ENCODE measurements at places on chromosomes 5 and 9. TPM values are rescaled to one million over a fixed set of nuclear protein-coding genes. Genes with fewer than 3 reads are reported as not detected.
A peak's percentile ranks its signal among the peaks of the same experiment; 100 is the strongest.

Gene IFNK
- not detected for polyA plus RNA-seq

- no peak for DNase-seq
These were observed 1.9 kb upstream of the RNF38 start for GRCh38 chr9:36401897-36402480.

DNA sequence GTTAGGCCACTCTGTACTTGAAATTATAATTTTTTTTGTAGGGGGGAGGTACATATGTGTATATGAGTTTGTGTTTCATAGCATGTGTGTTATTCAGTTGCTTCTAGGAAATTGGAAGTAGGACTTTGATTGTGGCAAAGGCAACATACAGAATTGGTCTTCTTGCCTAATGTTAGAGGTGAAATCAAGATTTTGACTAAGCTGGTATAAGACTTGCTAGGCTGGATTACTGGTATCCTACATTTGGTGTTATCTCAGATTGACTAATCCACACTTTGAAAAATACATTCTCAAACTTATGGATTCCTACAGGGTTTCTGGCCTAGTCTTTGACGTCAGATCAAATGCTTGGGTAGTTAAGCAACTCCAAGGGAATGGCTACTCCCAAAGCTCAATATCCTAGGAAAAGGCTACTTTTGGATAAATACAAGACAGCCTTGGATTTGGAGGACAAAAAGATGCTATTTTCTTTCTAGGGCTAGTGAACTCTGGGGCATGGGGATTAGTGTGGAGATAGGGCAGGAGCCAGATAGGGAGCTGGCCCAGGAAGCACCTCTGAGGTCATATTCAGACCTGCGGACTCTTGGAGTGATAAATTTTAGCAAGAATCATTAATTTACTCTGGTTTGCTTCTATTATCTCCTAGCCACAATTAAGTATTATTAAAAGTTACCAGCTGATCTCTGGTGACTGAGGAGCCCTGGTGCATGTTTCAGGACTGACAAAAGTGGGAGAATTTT lies 144.0 kb upstream of the RPS23 start:
- DNase-seq, result no peak

Gene CATSPER3
- 0.81 TPM for polyA plus RNA-seq

DNA sequence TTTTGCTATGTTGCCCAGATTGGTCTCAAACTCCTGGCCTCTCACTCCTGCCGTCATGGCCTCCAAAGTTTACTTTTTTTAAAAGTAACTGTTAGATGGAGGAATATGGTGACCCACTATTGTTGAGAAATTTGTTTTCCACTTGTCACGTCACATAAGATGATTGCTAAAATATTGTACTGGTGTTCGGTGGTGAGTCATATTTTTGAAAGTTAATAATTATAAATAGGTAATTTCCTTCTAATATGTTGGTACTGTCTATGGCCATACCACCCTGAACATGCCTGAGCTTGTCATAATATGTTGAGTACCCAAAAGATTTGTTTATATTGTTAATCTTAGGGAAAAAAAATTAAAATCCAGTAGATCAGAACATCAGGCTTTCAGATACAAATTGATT lies 22.6 kb downstream of the RMI1 start:
- DNase-seq, result no peak

DNA sequence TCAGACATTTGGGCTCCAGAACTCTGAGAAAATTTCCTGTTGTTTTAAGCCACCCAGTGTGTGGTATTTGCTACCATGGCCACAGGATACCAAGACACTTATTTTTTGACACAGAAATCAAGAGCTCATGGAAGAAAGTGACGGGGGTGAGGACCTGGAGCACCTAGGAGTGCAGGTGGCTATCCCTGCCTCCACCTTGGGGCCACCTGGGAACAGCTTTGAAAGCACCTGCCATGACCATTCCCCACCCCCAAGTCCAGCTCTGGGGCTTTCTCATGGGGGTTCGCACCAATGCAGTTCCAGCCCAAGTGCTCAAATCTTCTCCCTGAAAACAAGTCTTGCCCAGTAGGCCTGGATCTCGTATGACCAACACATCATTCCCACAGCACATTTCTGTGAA lies 214.9 kb upstream of the IRX1 start:
- no peak for DNase-seq

DNA sequence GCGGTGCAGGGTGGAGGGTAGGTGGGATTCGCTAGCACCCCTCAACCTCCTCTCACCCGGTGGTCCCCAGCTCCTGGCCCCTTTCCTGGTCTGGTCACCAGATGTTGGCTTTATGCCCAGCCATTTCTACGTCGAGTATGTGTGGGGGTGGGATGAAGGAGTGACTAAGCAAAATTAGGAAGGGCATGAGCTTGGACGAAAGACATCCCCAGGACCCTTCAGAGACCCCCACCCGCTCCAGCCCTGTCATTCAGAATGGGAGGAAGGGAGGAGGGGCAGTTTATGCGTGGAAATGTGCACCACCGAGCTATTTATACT lies 742 bp downstream of the BHMT2 start:
- no peak for DNase-seq

DNA sequence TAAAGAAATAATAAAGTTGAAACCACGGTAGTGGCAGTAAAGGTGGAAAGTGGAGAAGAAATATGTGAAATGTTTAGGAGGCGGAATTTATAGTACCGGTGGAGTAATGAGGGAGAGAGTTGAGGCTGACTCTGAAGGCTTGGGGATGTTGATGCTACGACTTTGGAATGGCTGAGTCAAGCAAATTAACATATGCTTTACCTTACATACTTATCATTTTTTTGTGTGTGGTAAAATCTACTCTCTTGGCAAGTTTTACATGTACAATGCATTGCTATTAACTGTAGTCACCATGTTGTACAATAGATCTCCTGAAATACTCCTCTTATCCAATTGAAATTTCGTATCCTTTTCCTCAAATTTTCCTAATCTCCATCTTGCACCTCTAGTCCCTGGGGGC lies 179.0 kb downstream of the TAF11L14 start:
- no peak for DNase-seq

GRCh38 chr9:20012232-20012631 lies 223.4 kb upstream of the SLC24A2 start:
- no peak for DNase-seq

DNA sequence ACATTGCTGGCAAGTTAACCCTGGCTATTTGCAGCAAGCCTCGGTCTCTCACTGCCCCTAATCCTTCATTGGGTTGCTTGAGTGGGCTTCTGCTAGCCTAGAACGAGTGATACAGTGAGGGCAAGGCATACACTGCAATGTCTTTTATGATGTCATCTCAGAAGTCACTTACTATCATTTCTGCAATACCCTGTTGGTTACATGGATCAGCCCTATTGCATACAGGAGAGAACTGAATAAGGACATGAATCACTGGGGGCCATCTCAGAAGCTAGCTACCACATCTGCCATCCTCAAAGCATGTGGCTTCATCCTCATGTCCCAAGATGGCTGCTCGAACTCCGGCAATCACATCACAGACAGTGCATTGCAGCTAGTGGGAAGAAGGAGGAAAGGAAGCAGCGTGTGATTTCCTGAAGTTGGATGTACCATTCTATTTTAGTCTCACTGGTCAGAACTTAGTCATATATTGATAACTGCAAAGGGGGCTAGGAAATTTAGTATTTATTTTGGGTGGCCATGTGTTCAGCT lies 33.3 kb upstream of the CDKN2AIPNL start:
- DNase-seq, result no peak

Gene KCNN2
- not detected for polyA plus RNA-seq

GRCh38 chr5:1293416-1294205 lies 1.3 kb downstream of the TERT start:
- peak; percentile 18 for DNase-seq

DNA sequence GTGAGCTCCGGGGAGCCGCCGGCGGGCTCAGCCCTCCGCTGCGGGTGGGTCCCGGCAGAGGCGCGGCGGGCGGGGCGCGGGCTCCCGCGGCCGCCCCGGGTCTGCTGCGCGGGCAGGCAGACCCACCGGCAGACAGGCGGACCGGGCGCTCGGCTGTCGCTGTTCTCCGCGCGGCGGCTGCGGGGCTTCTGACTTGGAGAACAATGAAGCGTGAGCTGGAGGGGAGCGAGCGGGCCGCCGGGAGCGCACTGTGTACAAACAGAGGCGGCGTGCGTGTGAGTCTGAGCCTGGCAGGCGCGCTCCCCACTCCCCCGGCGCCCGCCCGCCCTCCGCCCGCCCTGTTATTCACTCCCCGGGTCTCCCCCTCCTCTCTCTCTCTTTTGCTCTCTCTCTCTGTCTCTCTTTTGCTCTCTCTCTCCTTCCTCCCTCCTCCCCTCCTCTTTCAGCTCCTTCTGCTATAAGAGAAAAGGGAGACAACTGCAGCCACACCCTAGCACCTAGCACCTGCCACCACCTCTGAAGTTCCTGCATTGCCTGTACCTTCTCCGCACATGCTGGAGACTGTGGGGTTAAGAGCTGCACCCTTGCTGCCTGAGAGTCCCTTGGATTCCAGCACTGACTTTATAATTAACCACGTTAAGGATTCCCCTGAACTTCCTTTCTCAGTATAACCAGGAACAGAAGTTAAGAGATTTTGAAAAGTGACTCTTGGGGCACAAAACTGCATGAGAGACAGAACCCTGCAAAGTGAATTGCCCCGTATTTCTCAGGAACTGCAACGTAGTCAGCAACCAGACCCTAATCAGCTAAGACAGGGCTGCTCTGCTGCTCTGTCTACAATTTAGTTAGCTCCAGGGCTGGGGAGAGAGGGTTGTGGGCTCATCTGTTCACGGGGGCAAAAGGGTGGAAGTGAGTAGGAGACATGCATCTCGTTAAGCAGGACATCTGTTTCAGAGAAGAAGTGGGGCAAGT lies at the start of gene EDIL3:
TSS of gene EDIL3 (minus strand) at position 277 of the 972 bp plus-strand sequence. CDS start 506 bp downstream, outside the sequence.
- no peak for DNase-seq

Gene LCN9
- polyA plus RNA-seq, result not detected

DNA sequence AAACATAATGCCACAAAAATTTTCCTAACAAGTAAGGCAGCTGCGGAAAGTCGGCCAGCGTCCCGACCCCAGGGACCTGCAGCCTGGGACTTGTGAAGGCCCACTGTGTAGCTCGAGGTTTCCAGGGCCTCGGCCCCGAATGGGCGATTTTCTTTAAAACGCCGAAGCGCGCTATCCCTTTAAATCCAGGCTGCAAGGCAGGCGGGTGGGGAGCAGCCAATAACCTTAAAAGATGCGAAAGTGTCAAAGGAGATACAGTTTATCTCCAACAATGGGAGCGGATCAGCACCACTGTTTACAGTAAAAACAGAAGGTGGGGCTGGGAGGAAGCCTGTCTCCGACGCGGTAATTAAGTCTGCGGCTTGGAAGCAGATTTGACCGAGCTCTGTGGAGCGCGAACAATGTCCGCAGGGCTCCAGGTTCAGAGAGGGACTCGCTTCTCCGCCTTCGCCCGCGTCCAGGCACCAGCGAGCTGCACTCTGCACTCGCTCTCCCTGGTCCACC lies 1.7 kb upstream of the ZSWIM6 start:
- no peak for DNase-seq

DNA sequence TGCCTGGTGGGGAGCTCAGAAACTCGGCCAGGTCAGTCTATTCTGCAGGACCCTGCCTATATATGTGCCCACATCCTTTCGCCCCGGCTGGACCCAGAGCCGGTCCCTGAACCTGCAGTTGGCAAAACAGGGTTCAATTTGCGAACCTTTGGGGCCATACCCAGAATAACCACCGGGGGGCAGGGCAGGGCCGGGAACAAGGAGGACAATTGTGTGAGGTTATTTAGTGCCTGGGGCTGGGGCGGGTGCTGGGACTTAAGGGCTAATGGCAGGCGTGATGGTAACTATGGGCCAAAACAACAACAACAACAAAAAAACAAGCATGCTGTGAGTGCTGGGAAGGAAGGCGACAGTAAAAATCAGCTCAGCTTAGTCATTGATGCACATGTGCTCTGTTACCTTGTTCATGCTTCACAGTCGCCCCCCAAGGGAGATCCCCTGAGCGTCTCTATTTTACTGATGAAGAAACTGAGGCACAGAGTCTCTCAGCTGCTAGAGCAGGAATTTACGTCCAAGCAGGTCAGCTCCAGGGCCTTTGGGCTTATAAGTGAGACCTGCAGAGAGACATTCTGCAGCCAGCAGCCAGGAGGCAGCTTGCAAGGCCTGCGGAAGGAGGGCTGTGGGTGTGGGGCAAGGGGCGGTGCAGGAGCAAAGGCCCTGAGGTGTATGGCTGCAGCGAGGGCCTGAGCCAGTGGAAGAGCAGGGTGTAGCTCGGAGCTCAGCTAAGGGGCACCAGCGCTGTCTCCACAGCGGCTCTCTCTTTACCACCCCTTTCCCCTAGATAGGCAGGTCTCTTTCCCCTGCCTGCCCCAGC lies 106.0 kb downstream of the PHF2 start:
- DNase-seq, result peak; percentile 36

Gene SHISAL2B
- not detected for polyA plus RNA-seq

DNA sequence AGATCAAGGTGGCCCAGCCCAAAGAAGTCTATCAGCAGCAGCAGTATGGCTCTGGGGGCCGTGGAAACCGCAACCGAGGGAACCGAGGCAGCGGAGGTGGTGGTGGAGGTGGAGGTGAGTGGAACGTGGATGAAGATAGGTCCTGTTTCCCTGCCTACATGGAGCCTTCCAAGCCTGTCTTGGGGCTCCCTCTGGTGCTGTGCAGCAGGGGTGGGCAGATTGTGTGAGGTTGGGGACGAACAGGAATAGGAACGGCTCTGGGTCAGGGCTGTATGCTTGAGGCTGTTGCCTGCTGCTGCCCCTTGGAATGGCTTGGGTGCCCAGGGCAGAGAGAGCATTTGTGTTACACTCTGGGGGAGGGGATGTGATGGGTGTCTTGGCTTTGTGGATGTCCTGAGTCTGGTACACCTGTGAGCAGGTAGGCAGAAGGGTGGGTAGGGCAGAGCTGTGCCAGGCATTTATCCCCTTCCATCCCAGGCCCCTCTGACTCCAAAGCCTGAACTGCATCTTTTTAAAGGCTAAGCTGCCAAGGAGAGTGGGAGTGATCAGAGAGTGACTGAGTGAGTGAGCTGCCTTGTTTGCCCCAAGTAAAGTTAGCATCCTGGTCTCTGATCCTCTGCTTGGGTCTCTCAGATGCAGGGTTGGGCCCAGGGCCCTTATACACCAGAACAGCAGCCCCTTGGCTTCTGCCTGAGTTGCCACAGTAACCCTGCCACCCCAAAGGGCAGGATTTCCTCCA lies 5.2 kb downstream of the HNRNPAB start:
- no peak for DNase-seq

Gene PCDHB10
- not detected for polyA plus RNA-seq

DNA sequence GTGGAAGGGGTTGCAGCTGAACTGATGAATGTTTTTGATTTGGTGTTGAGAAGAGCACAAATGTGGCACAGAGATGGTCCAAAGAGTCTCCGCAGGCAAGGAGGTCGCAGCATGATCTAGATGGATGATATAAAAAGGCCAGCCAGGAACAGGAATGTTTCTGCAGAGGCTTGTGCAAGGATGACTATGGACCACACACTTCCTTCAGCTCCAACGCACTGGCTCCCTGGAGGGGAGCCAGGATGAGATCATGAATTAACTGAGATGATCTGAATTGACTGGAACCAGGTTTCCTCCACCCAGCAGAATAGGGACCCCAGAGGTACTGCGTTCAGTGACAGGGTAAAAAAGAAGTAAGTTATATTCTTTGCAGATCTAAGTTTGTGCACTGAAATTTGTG lies 89.0 kb downstream of the ARSB start:
- no peak for DNase-seq

GRCh38 chr9:83339435-83339834 lies 198.8 kb downstream of the FRMD3 start:
- DNase-seq, result no peak

Gene LRRC14B
- polyA plus RNA-seq, result 0.51 TPM

- DNase-seq, result no peak
These were observed 10.2 kb downstream of the NREP start for GRCh38 chr5:111746791-111747190.

GRCh38 chr5:146860213-146860893 lies 18.2 kb downstream of the PPP2R2B start:
- DNase-seq, result no peak

- DNase-seq, result no peak
These were observed 852 bp downstream of the ARHGEF37 start for GRCh38 chr5:149581931-149582768.

Measured in naive thymus-derived CD4-positive, alpha-beta T cell (primary cell).